SK-MEL-5 (cell line): ENCODE measurements at places on chromosomes 7 and 10. TPM values are rescaled to one million over a fixed set of nuclear protein-coding genes. Genes with fewer than 3 reads are reported as not detected.
A peak's percentile ranks its signal among the peaks of the same experiment; 100 is the strongest.

DNA sequence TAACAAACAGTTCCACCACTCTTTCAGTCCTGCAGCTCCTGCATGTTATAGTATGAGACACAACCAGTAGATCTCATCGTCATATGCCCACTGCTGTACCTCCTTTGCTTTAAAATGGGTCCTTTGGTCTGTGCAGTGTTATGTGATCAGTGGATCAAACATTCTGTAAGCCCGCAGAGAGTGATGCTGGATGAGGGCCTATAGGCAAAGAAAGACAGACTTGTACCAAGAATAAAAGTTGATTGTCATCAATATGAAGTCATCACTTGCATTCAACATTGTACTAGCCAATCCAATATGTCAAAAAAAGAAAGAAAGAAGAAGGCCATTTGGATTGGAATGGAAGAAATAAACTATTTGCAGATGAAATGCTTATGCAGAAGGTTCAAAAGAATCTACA lies 79.8 kb upstream of the PHYHIPL start:
- DNase-seq: no peak

- peak; percentile 76 for DNase-seq
These were observed 60.8 kb downstream of the XRCC2 start for GRCh38 chr7:152615031-152615741.

- DNase-seq: no peak
These were observed 8.2 kb downstream of the ECHDC3 start for GRCh38 chr10:11750420-11750819.

DNA sequence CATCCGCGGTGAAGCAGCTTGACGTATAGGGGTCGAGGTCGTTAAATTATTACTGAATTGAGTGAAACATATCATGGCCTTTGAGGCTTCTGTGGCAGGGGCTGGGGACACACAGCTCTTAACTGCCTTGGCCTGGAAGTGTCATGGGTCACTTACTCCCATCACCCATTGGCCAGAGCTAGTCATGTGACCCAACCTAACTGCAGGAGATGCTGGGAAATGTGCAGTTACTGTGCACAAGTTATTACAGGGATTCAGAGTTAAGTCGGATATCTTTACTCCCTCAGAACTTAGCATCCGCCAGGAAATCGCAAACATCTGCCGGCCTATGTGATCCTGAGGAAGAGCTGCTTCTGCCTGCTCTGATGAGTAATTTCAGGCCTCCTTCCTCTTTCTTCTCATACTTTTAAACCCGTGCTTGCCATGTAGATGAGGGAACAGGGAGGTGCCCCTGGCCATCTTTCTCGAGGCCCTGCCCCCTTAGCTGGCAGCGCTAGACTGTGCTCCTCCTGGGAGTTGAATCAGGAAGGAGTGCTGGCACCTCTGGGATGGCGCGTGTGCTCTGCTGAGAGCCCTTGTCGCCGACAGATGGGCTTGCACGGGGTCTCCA lies 203.6 kb downstream of the TCF7L2 start:
- DNase-seq: no peak

Gene RNF32
- total RNA-seq: 0.55 TPM in 1 of 2 replicates, not detected in the other

Gene DNAJB12
- total RNA-seq: 30.2 and 32.0 TPM in 2 replicates

DNA sequence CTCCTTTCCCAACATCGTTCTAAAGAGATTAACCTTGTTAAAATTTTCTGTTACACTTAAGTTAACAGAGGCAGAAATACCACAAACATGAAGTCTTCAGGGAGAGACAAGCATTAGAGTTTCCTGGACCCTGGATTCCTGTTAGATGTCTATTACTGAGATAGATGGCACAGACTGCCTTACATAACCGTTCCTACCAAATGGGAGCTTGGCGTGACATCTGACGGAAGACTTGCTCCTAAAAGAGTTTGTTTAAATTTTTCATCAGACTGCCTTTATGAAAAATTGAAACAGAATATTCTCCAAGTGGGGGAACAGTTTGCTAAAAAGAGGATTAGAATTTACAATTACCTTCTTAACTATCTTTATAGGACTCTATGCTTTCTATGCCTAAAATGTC lies 22.7 kb downstream of the ANK3 start:
- DNase-seq: no peak

Gene GRM3
- not detected in 2 replicates for total RNA-seq

Gene WNT2
- not detected in 2 replicates for total RNA-seq

Gene TSPAN12
- total RNA-seq: 2.3 and 5.7 TPM in 2 replicates

Gene FKBP6
- not detected in 2 replicates for total RNA-seq

- DNase-seq: no peak
These were observed 180.5 kb upstream of the ASAH2 start for GRCh38 chr10:50431791-50432190.

Gene TIMM23B
- total RNA-seq: 8.6 and 10.6 TPM in 2 replicates

DNA sequence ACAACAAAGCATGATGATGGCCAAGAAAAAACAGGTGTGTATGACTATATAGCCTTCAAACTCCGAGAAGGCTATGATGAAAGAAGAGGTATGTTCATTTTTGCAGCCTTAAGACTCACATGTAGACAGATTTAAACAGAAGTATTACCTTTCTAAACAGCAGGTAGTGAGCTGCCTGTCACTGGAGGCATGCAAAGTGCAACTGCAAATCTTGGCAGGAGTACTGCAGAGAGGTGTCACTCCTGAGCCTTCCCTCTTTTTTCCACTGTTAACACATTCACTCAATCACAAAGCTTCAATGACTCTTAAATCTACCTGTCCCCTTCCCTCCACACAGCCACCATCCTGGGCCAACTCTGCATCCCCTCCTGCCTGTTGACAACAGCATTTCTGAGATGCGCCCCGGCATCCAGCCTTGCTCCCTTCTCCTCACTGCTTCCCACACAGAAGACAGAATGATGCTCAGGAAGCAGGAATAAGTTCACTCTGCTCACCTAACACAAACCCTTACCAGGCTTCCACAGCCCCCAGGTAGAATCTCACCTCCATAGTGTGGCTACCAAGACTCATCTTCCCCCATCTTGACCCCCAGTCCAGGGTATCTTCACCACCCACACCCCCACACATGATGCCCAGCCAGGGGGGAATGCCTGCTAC lies 161.9 kb upstream of the ZMIZ1 start:
- no peak for DNase-seq

Gene TMEM270
- total RNA-seq: not detected in 2 replicates
